Fibroblast of skin of abdomen (primary cell): ENCODE measurements at places on chromosomes 2 and 18.

DNA sequence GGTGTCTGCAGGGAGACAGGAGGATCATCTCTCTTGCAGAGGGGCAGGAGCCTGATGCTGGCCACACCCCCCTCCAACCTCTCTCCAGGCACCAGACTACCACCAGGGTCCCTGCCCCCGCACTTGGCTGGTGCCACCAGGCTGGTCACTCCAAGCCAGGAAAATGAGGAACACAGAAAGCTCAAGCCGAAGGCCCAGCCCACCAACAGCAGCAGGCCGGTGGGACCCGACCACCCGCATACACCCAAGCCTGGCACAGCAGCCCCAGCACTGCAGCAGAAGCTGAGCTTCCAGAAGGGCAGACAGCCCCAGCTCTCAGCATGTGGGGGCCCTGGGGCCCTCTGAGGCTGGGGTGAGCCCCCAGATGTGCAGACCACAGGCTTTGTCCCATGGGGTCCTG is 52.7 kb downstream of the KIF1A start:
- DNase-seq, result no peak

DNA sequence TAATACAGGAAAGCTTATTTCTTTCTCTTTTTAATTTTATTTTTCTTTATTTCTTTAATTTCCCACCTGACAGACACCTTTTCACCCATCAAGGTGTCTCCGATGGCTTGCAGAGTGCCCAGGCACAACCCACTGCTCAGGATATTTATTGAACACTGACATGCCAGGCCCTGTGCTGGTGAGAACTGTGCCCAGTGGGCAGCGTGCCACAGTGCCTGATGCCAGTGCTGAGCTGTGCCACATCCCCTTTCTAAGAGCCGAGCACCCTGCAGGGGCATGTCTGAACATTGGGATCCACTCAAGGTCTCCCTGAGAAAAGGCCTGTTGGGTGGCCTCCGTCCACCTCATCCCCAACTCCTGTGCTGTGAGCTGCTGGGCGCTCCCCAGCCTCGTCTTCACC is 158.6 kb upstream of the RAB6C start:
- DNase-seq, result no peak

DNA sequence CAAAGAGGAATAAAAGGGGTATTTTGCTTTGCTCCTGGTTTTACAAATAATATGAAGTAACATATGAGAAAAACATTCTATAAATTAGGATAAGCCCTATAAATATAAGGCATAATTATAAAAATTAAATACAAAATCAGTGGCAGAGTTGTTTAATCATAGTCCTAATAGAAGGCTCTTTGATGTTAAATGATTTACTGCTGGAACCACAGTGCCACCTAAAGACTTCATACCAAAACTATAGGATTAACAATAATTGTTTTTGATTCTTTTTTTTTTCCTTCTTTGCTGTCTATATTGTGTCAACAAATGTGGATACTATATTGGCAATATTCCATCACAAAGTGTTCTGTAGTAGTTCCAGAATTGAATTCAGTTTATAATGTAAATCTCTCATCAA is 837.7 kb upstream of the SLC39A10 start:
- DNase-seq, result peak; percentile 1

DNA sequence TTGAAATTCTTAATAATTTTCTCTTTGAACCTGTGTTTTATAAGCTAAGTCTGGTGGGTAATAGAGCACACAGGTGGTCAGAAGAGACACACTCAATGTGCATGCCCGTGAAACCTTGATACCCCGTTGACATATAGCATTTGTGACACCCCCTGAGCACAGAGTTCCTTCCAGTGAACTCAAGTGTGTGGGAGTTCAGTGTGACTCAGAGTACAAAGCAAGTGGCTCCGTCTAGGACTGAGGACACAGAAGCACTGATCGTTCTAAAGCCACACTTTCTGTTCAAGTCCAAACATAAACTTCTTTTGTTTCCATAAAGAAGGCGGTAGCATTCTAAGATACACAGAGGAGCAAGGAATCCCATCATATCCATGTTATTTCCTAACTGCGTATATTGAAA is 523.6 kb downstream of the PID1 start:
- DNase-seq, result no peak

- peak; percentile 95 for DNase-seq
These were observed 1.3 kb upstream of the IL1R1 start for GRCh38 chr2:102141011-102141943.

DNA sequence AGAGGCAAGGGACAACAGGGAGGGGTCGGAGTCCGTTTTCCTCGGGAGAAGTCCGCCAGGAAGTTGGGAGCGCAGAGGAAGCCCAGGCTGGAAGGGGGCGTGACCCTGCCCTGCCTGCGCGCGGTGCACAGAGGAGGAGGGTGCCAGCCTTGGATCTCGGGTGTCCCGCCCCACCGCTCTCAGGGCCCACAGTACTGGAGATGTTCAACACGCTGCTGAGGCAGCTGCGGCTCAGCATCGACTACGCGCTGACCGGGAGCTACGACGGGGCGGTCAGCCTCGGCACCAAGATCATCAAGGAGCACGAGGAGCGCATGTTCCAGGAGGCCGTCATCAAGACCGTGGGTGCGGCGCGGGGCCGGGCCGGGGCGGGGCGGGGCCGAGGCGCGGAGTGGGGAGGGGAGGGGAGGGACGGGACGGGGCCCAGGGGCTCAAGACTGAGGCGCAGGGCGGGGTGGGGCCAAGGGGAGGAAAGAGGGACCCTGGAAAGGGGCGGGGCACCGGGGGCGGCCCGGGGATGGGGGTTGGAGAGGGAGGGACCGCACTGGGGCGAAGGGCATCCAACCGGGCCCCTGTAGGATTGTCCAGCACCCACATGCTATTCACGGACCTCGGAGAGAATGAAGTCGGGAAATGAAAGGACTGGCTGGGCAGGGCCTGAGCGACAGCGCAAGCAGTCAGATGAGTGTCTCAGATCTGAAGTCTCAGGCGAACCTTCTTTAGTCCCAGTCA is 36.6 kb downstream of the POMC start:
- no peak for DNase-seq

GRCh38 chr18:8988260-8988871 is 114.1 kb upstream of the NDUFV2 start:
- DNase-seq, result peak; percentile 66

GRCh38 chr18:54608028-54608642 is 17.1 kb downstream of the DYNAP start:
- peak; percentile 5 for DNase-seq

- no peak for DNase-seq
These were observed 21.3 kb downstream of the TMEM131 start for GRCh38 chr2:97974471-97974870.

DNA sequence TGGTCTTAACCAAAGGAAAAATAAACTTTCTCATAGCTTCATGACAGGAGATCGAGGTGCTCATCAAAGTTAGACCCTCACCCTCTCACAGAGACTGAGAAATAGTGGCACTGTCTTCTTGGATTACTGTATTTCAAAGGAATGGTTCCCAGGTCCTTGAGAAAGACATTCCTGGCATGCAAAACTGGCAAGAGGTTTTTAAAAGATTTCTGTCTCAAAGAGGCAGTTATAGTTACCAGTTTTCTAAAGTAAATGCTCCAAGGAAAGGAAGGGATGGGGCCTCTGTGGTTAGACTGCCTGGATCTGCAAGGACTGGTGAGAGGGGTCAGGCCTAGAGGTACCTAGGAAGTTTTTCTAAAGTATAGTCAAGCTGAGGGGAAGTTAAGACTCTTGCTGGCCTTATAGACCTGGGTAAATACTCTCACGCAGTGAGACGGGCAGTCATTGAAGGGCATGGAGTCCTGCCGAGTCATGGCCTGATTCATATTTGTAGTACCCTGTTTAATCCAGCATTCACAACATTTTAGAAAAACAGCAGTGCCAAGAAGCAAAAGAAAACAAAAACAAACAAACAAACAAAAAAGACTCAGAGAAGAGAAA is 226.1 kb downstream of the DOK6 start:
- no peak for DNase-seq

DNA sequence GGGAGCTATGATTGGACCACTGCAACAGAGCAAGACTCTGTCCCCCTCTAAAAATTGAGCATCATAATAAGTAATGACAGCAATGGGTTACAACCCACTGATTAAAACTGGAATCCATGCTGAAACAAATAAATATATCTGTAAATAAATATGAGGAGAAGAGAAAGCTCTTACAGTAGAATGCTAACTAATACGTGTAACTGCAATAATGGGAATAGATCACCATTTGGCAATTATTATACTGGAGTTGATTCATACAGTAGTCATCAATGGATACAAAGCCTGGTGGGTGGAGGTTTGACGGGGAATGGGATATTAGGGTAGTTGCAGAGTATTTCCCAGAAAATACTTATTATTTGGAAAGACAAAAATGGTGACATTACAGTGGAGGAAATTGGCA is 6.1 kb upstream of the INO80B start:
- DNase-seq, result no peak

GRCh38 chr2:173286153-173286809 is 68.4 kb upstream of the CDCA7 start:
- DNase-seq, result no peak

DNA sequence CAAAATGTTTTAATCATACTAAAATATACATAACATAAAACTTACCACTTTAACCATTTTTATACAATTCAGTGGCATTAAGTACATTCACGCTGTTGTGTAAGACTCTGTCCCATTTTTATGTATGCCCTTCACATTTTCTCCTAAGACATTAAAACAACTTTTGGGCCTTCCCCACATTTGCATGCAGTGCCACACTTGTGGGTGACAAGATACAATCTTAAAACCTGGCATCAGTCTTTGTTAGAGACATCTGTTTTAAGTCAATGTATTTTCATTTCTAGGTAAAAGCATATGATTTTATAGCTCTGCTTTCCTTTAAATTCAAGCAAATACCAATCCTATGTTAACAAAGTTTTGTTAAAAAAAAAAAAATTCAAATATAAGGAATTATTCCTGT is 17.3 kb downstream of the SPRED2 start:
- no peak for DNase-seq

- DNase-seq, result no peak
These were observed 31.5 kb downstream of the RTP5 start for GRCh38 chr2:241901018-241901380.

DNA sequence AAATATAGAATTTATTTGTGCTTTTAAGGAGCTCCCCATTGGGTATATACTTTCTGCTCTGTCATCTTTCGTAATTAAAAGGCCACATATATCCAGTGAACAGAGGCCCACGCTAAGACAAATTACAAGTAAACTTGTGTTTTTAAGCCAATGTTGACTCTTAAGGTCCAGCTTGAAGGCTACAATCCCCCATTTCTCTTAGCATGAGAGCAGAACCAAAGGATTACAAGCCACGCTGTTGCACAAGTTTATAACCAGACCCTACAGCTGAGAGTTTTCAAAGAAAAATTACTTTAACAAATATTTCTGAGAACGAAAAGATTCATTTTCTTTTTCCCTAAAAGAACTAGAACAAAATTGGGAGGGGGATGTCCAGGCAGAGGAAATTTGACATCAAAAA is 471.0 kb downstream of the TXNL1 start:
- DNase-seq, result no peak

DNA sequence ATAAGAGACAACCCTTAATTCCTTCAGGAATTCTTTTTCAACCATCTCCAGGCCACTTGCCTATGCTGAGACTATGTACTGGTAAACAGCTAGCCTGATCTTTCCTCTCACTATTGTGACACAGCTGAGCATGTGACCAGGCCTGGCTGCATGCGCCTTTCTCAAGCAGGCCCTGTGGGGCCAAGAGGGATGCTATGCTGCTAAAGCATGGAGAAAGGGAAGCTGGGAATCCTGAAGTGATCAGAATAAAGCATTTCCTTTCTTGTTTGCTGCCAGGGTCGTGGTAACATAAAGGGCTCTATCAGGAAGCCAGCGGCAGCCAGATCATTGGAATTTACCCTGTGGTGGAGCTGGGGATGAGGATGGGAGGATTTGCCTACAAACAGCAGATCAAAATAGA is 29.8 kb upstream of the LCLAT1 start:
- peak; percentile 54 for DNase-seq

DNA sequence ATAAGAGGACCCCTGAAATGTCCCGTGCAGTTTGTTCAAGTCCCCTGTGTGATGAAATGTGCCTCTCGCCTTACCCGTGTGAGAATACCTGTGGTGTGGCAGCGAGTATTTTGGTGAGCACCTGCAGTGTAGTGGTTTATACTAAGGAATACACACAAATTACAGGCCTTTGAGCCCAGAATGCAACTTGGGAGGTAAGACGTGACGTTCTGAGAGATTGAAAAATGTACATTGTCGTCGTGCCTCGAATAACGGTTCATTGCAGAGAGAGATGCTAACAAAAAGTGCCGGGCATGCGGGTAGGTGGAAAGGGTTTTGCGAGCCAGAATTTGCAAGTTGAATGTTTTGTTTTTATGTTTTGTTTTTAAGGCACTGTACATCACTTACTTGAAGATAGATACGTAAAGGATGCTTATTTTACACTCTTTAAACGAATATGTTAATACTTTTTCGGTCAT is 867 bp downstream of the RBBP8 start:
- peak; percentile 4 for DNase-seq

- DNase-seq, result no peak
These were observed 134.1 kb upstream of the CREB1 start for GRCh38 chr2:207395535-207396251.

GRCh38 chr18:79518683-79519128 is 123.0 kb downstream of the NFATC1 start:
- DNase-seq, result no peak

GRCh38 chr2:156023229-156023869 is 309.2 kb downstream of the NR4A2 start:
- no peak for DNase-seq

GRCh38 chr2:124753842-124754241 is 728.8 kb downstream of the CNTNAP5 start:
- no peak for DNase-seq

DNA sequence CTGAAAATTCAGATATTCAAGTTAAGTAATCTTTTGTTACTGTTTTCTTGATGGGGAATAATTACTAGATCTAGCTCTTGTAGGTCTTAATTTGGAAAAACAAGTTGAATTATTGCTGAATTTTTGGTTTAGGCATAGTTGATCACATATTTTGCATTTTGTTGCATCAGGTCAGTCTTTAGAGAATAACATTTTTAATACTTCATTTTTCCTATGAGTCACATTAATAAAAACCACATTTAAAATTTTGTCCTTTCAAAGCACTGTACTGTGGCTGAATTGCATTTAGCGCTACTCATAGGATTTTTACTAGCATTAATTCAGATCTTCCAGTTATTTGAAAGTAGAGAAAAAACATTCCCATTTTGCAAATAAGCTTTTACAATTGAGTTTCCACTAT is 23.2 kb downstream of the MAP4K4 start:
- peak; percentile 67 for DNase-seq

- peak; percentile 38 for DNase-seq
These were observed 7.9 kb upstream of the CFAP36 start for GRCh38 chr2:55511508-55512124.

DNA sequence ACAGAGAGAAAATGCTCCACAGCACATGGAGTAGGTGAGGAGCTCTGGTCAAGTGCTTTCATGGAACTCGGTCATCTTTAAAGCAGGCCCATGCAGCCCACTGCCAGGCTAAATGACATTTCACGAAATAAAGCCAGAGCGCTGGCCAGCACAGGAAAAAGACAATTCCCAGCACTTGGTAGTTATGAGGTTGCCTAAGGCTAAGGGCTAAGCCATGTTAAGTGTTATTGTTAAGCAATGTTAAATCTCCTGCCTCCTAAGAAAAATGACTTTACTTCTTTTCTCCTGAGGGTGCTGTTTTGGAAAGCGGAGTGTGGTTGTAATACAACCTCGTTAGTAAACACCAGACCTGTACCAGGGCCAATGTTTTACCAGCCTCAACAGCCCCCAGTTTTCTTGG is 125.9 kb upstream of the NRP2 start:
- DNase-seq, result no peak
